ENCODE measurements at places on chromosomes 5 and 9. TPM values are rescaled to one million over a fixed set of nuclear protein-coding genes. Genes with fewer than 3 reads are reported as not detected.

MTREX gene
- 36.9 TPM for total RNA-seq

GRCh38 chr5:108606185-108606584, 141.5 kb upstream of the FER start:
- H3K4me3 ChIP-seq = no peak overlapping the region
- no peaks in the 10 kb centered on the region for H3K36me3 ChIP-seq

DNA sequence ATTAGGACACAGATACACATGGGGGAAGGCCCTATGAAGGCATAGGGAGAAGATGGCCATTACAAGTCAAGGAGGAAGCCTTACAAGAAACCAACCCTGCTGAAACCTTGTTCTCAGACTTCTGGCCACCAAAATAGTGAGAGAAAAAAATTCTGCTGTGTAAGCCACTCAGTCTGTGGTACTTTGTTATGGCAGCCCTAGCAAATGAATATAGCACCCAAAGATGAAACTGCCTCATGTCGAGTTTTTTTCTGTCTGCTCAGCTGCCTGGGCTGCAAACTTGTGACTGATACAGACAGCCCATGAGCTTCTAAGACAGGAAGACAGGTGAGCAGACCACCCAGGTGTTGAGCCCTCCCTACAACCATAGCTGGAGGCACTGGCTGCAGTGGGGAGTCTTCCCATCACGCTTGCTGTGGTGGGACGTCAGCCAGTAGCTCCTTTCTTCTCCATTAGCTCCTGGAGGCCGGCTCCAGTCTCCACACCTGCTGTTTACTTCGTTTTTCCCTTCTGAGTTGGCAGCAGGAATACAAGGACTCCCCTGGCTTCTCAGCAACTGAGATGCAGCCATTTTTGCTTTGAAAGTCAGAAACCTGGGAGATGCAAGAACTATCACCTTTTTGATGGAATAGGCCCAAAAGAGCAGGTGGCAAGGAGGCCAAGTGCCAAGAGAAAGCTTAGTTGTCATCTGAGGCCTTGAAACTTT, 164.9 kb downstream of the SEMA6A start:
- H3K4me3 ChIP-seq = no peak overlapping the region
- H3K36me3 ChIP-seq = no peaks in the 10 kb centered on the region
- peaks cover 28% of the 10 kb centered on the region for H3K4me1 ChIP-seq
- DNase-seq = peak; percentile 64
- peak overlapping the region; percentile 71 for H3K27ac ChIP-seq
- H3K27me3 ChIP-seq = no peaks in the 10 kb centered on the region

GRCh38 chr9:116639251-116639741, 47.8 kb upstream of the TRIM32 start:
- no peaks in the 10 kb centered on the region for H3K27me3 ChIP-seq
- H3K27ac ChIP-seq = no peak overlapping the region
- no peak for DNase-seq
- no peaks in the 10 kb centered on the region for H3K36me3 ChIP-seq
- H3K4me1 ChIP-seq = no peaks in the 10 kb centered on the region
- no peak overlapping the region for H3K4me3 ChIP-seq

DNA sequence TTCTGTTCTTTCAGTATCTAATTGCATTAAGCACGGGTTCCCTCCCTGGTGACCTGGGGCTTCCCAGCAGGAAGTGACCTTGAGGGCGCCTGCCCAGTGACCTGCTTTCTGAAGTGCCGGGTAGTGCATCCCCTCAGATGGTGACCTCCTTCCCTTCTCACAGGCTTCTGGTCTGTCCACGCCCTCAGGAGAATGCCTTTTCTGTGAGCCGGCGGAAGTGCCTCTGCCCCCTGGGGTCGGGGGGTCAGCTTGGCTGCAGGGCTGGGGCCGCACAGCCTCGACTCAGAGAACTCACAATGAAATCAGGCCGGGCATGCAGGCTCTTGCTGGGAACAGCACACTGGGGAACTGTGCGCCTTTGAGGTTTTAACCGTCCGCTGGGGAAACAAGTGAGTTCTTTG, 124.5 kb upstream of the PHYKPL start:
- H3K36me3 ChIP-seq = no peaks in the 10 kb centered on the region
- H3K4me1 ChIP-seq = no peaks in the 10 kb centered on the region
- H3K27ac ChIP-seq = no peak overlapping the region
- H3K4me3 ChIP-seq = no peak overlapping the region
- DNase-seq = peak; percentile 13

GMCL2 gene
- total RNA-seq = not detected

DNA sequence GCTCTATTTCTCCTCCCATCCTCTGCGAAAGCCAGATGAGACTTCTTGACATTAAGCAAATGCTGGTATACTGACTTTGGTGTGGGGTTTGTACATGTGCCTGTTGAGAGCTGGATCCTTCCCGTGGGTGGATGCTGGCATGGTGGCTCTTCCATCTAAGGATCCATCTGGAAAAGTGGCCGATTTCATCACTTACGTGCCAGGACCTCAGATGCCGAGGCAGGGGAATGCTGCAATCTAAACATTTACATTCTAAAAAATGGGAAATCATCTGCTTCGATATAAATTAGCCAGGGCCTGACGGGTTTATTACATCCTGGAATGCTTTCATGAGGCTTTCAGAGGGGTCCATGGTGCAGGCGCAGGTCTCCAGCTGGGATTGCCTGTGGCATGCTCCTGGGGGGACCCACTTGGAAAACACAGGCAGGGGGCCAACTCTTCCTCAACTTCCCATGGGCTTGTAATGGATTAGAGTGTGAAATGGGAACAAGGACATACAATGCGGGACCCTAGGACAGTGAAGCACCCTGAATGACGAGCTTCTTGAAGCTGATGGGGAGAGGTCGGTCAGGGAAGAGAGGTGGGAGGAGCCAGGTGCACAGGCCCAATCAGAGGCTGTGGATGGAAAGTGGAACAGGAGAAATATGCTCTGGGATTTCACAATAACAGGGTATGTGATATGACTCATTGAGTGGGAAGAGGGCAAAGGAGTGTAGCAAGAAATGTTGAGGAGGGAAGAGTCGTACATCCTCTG, 105.5 kb upstream of the PITX1 start:
- no peaks in the 10 kb centered on the region for H3K27me3 ChIP-seq
- no peak overlapping the region for H3K4me3 ChIP-seq
- no peaks in the 10 kb centered on the region for H3K36me3 ChIP-seq
- H3K27ac ChIP-seq = no peak overlapping the region
- H3K4me1 ChIP-seq = no peaks in the 10 kb centered on the region

RUSC2 gene
- total RNA-seq = 27.4 TPM

GRCh38 chr5:131252824-131253171, 11.1 kb upstream of the CDC42SE2 start:
- no peaks in the 10 kb centered on the region for H3K27me3 ChIP-seq
- H3K4me3 ChIP-seq = no peak overlapping the region
- peak; percentile 33 for DNase-seq
- H3K36me3 ChIP-seq = no peaks in the 10 kb centered on the region

OTULINL gene
- 26.2 TPM for total RNA-seq

DMRTA1 gene
- 3.3 TPM for total RNA-seq

- no peaks in the 10 kb centered on the region for H3K4me1 ChIP-seq
- no peaks in the 10 kb centered on the region for H3K27me3 ChIP-seq
- no peak overlapping the region for H3K4me3 ChIP-seq
- H3K36me3 ChIP-seq = no peaks in the 10 kb centered on the region
- peak; percentile 29 for DNase-seq
Measured at GRCh38 chr9:8486095-8486494, 686.5 kb upstream of the DMAC1 start.

DNA sequence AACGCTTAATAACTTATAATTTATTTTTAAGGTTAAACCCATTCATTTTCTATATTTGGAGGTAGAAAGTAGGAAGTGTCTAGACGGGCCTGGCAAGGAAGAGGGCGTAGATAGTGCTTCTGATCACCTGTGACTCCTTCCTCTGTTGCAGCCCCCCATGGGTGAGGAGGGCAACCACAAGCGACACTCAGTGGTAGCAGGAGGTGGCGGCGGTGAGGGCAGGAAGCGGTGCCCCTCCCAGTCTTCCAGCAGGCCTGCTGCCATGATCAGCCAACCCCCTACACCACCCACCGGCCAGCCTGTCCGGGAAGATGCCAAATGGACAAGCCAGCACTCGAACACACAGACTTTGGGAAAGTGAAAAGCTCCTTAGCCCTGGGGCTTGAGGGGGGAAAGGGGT, 36.7 kb downstream of the FAXDC2 start:
- H3K4me1 ChIP-seq = no peaks in the 10 kb centered on the region
- no peaks in the 10 kb centered on the region for H3K27me3 ChIP-seq
- DNase-seq = no peak
- H3K27ac ChIP-seq = no peak overlapping the region
- no peak overlapping the region for H3K4me3 ChIP-seq

DNA sequence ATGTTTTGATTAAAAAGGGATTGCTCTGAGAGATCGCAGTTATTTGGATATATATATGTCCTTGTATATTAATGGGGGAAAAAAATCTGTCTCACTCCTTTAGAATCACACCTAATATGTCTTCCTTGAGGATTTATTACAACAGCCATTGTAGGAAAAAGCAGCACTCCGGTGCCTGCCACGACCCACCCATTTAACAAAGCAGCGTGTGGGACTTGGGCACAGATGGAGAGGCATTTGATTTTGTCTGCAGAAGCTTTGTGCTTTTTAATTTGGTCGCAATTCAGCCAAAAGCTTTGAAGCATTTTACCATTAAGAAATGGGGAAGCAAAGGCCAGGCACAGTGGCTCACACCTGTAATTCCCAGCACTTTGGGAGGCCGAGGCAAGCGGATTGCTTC, 159.2 kb downstream of the SMARCA2 start:
- peaks cover 12% of the 10 kb centered on the region for H3K4me1 ChIP-seq
- no peak overlapping the region for H3K4me3 ChIP-seq
- H3K27ac ChIP-seq = no peak overlapping the region
- no peaks in the 10 kb centered on the region for H3K27me3 ChIP-seq

DNA sequence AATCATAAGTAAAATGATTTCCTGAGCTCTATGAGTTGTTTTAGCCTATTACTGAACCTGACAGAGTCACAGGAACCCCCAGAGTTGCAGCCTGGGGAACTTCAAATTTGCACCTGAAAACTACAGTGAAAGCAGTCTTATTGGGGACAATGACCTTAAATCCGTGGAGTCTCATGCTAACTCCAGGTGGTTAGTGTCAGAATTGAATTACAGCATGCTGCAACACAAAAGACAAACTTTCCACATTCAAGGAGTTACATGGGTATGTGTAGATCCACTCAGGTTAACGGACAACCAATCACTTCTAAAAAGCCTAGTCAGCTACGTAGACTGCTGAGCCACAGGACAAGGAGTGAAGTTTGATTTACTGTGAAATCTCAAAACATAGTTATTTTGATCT, 49.7 kb downstream of the PLPP1 start:
- H3K27ac ChIP-seq = no peak overlapping the region
- H3K36me3 ChIP-seq = no peaks in the 10 kb centered on the region
- no peaks in the 10 kb centered on the region for H3K27me3 ChIP-seq
- no peak overlapping the region for H3K4me3 ChIP-seq
- DNase-seq = no peak
- peaks cover 19% of the 10 kb centered on the region for H3K4me1 ChIP-seq

DNA sequence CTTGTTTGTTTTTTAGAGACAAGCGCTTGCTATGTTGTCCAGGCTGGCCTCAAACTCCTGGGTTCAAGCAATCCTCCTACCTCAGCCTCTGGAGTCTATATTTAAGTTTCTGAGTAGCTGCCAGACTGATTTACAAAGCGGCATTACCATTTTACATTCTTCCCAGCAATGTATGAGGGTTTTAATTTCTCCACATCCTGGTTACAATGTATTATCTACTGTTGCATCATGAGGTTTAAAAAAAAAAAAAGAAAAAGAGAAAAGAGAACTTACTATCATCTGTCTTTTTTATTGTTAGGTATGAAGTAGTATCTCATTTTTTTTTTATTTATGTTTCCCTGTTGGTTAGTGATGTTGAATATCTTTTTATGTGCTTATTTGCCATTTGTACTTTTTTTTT, 18.9 kb upstream of the CLINT1 start:
- H3K27ac ChIP-seq = no peak overlapping the region
- no peaks in the 10 kb centered on the region for H3K4me1 ChIP-seq
- no peaks in the 10 kb centered on the region for H3K27me3 ChIP-seq
- no peak for DNase-seq
- H3K4me3 ChIP-seq = no peak overlapping the region

DNA sequence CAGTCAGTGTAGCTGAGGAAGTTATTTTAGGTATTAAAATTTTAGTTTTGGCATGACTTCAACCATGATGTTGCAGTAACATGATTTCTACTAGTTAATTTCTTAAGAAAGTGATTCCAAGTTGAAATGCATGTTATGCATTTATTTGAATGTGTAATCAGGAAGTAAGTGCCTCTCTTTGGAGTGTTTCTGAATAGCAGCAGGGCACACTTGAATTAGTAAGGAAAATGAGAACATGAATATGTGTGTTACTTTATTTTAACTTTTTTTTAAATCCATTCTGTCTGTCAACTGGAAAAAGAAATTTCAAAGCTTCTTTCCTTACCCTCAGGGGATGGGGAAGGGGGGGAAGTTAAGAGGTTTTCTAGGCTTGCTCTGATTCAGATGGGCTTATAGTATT, 40.4 kb downstream of the CTNNA1 start:
- H3K4me1 ChIP-seq = peaks cover 19% of the 10 kb centered on the region
- no peak overlapping the region for H3K4me3 ChIP-seq
- H3K27ac ChIP-seq = no peak overlapping the region
- DNase-seq = no peak

SLC6A19 gene
- total RNA-seq = 1.3 TPM

SERF1A gene
- 10.1 TPM for total RNA-seq

DNA sequence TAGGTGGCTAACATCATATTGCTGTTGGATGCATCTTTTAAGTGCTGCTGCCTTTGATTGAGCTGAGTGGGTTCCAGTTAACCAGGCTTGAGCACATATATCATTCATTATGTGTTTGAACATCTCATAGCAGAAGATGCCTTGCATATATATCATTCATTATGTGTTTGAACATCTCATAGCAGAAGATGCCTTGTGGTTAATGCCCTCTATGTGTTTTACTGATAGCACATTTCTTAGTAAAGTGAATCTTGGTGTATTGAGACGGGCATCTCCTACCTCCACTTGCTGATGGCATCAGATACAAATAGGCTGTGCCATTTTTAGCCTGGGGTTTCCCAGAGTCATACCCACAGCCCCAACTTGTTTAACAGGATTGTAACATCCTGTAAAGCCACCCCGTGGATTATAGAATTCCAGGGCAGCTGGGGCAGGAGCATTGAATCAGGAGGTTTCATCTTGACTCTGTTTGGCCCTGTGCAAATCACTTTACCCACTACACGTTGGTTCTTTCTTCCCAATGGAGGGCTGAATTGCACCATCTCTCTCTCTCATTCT, 26.5 kb downstream of the MTAP start:
- H3K4me3 ChIP-seq = no peak overlapping the region
- no peak overlapping the region for H3K27ac ChIP-seq
- no peaks in the 10 kb centered on the region for H3K27me3 ChIP-seq
- peaks cover 3% of the 10 kb centered on the region for H3K36me3 ChIP-seq

MAMDC4 gene
- total RNA-seq = 25.7 TPM

LCN15 gene
- total RNA-seq = not detected

DNM1 gene
- 29.0 TPM for total RNA-seq

- H3K36me3 ChIP-seq = no peaks in the 10 kb centered on the region
- no peaks in the 10 kb centered on the region for H3K27me3 ChIP-seq
- H3K4me1 ChIP-seq = no peaks in the 10 kb centered on the region
Measured at GRCh38 chr5:43225649-43226245, 33.7 kb downstream of the NIM1K start.

All from body of pancreas (tissue), 4 donors.